Breast epithelium (tissue), 4 donors: ENCODE measurements at places on chromosomes 7 and 10.

DNA sequence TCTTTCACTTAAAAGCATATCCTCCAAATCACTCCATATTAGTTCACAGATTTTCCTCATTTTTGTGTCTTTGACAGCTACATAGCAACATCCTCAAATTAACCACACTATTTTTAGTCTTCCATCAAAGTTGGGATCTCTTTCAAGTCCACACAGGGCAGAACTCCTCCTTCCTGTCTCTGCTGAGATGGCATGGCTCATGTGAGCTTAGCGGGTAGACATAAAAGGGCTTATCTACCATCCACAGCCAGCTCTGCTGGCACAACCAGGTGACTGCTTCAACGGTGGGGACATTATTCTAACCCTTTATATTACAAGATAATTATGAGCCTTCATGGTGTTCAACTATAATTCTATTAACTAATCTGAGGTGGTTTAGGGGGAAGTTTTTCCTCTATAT is 35.5 kb downstream of the ICA1 start:
- H3K4me1 ChIP-seq, result no peaks in the 10 kb centered on the region
- no peaks in the 10 kb centered on the region for H3K27me3 ChIP-seq
- no peaks in the 10 kb centered on the region for H3K36me3 ChIP-seq
- H3K27ac ChIP-seq, result no peak overlapping the region
- DNase-seq, result no peak

DNA sequence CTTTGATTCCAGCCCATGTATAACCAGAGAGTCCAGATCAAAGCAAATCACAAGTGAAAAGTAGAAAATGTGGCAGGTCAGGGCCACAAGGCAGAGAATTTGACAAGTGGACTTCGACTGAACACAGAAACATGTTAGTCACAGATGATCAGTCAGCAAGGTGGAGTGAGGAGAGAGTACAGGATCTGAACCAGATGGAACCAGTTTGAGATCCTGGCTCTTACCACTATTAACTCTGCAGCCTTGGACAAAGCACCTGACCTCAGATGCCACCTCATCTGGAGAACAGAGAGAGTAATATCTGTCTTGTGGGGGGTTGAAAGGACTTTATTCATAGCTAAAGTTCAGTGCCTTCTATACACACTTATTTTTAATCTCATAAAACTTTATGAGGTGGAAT is 4.4 kb downstream of the MRLN start:
- H3K4me3 ChIP-seq, result no peak overlapping the region
- no peak for DNase-seq
- no peaks in the 10 kb centered on the region for H3K36me3 ChIP-seq
- no peaks in the 10 kb centered on the region for H3K4me1 ChIP-seq
- H3K27me3 ChIP-seq, result no peaks in the 10 kb centered on the region

DNA sequence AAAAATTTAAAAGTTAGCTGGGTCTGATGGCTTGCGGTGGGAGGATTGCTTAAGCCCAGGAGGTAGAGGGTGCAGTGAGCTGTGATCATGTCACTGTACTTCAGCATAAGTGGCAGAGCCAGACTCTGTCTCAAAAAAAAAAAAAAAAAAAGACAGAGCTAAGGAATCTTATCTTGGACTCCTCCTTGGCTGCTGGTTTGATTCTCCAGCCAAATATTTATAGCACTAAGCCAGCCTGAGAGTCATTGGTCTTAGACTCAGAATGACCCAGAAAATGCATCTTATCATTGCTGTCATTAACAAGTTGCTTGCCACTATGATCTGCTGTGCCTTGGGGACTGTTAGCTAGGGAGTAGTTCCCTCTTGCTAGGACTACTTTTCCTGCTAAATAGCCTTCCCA is 164.7 kb downstream of the GNAT3 start:
- no peaks in the 10 kb centered on the region for H3K4me1 ChIP-seq
- H3K27me3 ChIP-seq, result no peaks in the 10 kb centered on the region
- no peak overlapping the region for H3K4me3 ChIP-seq
- H3K36me3 ChIP-seq, result no peaks in the 10 kb centered on the region

DNA sequence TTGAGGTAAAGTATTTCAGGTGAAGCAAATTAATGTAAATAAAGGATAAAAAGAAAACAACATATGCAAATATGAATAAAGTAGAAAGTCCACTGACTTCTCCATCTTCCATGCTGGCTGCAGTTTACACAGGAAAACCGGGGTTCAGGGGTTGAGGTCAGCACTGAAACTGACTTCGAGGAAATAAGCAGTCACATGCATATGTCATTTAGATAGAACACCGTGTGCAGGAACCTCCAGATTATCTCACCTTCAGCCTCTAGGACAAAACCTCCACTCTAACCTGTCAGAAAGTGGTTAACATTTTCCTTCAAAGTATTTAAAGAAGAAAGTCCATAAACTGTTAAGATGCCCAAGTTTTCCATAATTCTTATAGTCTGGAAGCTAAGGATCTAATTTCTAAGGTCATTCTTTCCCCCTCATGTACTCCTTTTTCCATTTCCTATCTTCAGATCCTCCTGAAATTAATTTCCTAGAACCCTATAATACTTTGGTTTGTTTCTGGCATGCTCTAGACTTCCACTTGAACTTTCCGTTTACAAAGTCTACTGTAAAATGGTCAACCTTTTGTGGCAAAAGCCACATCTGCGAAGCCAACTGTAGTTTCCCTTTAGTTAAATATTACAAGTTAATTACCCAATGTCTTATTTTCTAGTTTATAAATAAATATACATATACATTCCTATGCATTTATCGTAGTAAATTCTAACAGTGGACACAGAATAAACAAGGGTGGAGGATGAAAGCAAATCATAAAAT is 173.3 kb downstream of the RAPGEF5 start:
- H3K27me3 ChIP-seq, result no peaks in the 10 kb centered on the region
- DNase-seq, result no peak
- H3K4me1 ChIP-seq, result no peaks in the 10 kb centered on the region
- no peaks in the 10 kb centered on the region for H3K36me3 ChIP-seq
- H3K4me3 ChIP-seq, result no peak overlapping the region
- no peak overlapping the region for H3K27ac ChIP-seq

GRCh38 chr7:12684733-12685132 is 2.7 kb upstream of the ARL4A start:
- H3K27ac ChIP-seq, result no peak overlapping the region
- peaks cover 4% of the 10 kb centered on the region for H3K4me1 ChIP-seq
- no peaks in the 10 kb centered on the region for H3K27me3 ChIP-seq
- no peak overlapping the region for H3K4me3 ChIP-seq

DNA sequence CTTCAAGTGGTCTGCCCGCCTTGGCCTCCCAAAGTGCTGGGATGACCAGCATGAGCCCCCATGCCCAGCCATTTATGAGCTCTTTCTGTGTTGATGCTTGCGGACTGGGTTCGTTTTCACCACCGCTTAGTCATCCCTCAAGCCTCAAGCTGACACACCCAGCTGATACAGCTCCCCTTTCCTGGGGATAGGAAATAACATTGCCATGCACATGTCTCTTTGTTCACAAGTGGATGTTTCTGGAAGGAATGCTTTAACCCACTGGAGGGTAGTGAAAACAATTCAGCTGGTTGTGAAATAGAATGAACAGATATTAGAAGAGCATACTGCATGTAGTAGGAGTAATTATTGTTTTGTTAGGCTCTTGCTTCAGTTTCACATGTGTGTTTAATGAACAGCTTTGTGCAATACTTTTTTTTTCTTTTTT is 8.5 kb upstream of the METTL27 start:
- no peaks in the 10 kb centered on the region for H3K36me3 ChIP-seq
- H3K4me1 ChIP-seq, result no peaks in the 10 kb centered on the region
- H3K27ac ChIP-seq, result peak overlapping the region; percentile 96
- no peaks in the 10 kb centered on the region for H3K27me3 ChIP-seq
- no peak for DNase-seq
- H3K4me3 ChIP-seq, result no peak overlapping the region

DNA sequence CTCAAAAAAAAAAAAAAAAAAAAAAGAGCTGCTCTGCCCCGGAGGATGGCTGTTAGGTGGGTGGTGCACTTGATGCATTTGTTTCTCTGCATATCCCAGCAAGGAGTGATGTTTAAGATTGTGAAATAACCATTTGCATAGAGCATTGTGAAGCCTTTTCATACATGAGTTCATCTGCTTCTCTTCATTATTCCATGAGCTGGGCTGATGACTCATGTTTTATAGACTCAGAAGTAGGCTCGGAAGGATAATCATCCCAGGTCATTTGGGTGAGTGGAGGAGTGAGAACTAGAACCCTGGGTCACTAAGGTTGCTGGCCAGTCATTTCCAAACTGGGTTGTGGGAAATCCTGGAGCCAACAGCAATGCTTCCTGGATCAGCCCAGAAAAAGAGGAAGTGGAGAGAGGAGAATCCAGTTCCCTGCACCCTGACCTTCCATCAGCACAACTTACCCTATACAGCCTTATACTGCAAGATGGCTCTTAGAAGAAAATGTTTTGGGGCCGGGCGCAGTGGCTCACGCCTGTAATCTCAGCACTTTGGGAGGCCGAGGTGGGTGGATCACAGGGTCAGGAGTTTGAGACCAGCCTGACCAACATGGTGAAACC is 45.3 kb downstream of the TACC2 start:
- H3K27me3 ChIP-seq, result no peaks in the 10 kb centered on the region
- H3K4me1 ChIP-seq, result no peaks in the 10 kb centered on the region
- DNase-seq, result no peak
- no peak overlapping the region for H3K27ac ChIP-seq

DNA sequence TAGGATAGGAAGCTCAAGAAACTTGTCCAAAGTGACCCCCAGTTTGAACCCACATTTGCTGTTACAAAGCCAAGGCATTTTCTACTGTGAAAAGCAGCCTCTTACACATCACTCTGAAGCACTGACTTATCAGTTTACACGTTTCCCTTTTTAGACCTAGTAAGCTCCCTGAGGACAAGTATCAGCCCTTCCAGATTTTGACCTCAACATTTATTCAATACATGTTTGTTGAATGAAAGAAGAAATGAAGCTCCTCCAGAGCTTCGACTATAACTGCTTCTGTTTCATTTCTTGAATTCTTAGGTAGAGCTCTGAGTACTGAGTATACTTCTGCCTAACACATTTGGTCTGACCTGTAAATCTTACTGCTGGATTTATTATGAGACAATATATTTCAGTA is 2.7 kb downstream of the WASL start:
- H3K4me1 ChIP-seq, result peaks cover 17% of the 10 kb centered on the region
- H3K27me3 ChIP-seq, result no peaks in the 10 kb centered on the region
- peak overlapping the region; percentile 99 for H3K27ac ChIP-seq
- no peak overlapping the region for H3K4me3 ChIP-seq
- no peaks in the 10 kb centered on the region for H3K36me3 ChIP-seq

GRCh38 chr7:155369766-155370165 is 72.1 kb downstream of the INSIG1 start:
- H3K27me3 ChIP-seq, result peaks cover 47% of the 10 kb centered on the region
- H3K36me3 ChIP-seq, result no peaks in the 10 kb centered on the region
- H3K4me3 ChIP-seq, result no peak overlapping the region
- H3K27ac ChIP-seq, result no peak overlapping the region

DNA sequence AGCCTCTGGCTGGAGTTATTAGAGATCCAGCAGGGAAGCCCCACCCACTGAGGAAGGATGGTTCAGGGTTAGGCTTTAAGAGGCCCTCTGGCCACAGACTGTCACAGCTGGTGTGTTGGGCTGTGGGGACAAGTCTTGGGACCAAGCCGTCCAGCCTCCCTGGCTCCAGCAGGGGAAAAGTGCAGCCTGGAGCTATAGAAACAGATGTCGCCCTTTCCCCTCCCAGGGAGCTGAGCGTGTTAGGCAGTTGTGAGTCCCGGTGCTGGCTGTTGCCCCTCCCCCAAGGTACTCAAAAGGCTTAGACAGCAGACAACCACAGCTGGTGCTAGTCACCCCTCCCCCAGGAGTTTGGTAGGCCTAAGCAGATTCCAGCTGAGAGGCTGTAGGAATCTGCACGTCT is 143.4 kb downstream of the TMEM168 start:
- no peak overlapping the region for H3K4me3 ChIP-seq
- H3K36me3 ChIP-seq, result no peaks in the 10 kb centered on the region
- no peaks in the 10 kb centered on the region for H3K27me3 ChIP-seq
- DNase-seq, result no peak

DNA sequence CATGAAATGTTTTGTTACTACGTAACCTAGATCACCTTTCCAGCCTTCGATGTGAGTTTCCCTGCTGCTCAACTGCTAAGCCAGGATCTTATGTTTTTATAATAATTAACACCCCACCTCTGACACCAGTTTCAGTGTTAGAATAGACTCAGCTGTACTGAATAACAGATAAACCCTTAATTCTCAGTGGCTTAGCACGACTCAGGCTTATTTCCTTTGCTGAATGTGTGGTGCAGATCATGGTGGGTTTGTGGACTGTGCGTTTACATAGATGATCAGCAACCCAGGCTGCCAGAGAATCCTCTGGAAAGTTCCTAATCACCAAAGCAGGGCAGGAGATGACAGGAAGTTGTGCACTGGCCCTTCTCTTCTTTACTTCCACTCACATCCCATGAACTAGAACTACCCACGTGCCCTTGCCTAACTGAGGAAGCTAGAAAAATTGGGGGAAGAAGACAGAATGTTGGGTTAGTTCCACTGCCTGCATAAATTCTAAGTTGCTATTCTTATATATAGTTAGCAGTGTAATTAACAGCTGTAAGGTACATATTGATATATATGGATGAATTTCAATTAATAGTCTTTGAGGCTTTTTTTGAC is 111.8 kb downstream of the MAPK8 start:
- DNase-seq, result no peak
- peaks cover under 1% of the 10 kb centered on the region for H3K36me3 ChIP-seq
- H3K4me3 ChIP-seq, result no peak overlapping the region
- H3K27ac ChIP-seq, result no peak overlapping the region
- no peaks in the 10 kb centered on the region for H3K27me3 ChIP-seq

DNA sequence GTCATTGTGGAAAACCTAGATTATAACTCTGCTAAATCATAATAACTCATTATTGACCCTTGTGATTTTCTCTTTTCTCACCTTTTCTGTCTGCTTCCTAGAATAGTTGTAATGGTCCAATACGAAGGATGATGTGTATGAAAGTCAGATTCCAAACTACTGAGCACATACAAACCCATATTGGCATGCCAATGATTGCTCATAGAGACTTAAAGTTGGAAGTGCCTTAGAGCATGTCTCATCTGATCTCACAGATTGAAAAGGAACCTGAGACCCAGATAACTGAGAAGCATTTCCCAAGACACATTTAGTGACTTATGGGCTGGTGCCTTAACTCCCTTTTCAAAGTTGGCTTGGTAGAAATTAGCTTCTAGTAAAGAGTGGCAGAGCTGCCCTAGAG is 594.3 kb downstream of the REEP3 start:
- no peaks in the 10 kb centered on the region for H3K36me3 ChIP-seq
- no peak overlapping the region for H3K27ac ChIP-seq
- H3K4me3 ChIP-seq, result no peak overlapping the region
- no peaks in the 10 kb centered on the region for H3K4me1 ChIP-seq
- H3K27me3 ChIP-seq, result no peaks in the 10 kb centered on the region
